ENCODE measurements at places on chromosomes 12 and 14.

DNA sequence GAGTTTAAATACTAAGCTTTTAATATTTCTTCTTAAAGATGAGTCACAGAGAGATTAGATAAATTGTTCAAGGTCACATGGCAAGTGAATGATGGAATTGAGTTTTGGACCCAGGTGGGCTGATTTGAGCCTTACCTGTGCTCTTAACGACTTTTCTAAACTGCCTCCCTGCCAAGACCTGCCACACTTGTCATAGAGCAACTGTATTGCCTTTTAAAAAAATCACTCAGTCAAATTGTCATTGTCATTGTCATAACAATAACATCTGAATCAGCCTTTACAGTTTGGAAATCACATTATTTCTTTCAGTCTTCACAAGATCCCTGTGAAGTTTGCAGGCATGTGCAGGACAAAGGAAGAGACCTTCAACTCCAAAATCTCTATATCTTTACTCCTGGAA, 25.7 kb downstream of the SLC4A8 start:
- DNase-seq: no peak

GRCh38 chr12:119241580-119242169, 62.9 kb downstream of the HSPB8 start:
- DNase-seq: no peak

GRCh38 chr12:86710109-86710508, 453.9 kb upstream of the MGAT4C start:
- DNase-seq: no peak

GRCh38 chr12:122560138-122560537, 33.1 kb downstream of the KNTC1 start:
- DNase-seq: no peak
